ENCODE measurements at places on chromosomes 1 and 21.

GRCh38 chr1:91651243-91651642 is 150.6 kb downstream of the CDC7 start:
- no peak for DNase-seq

DNA sequence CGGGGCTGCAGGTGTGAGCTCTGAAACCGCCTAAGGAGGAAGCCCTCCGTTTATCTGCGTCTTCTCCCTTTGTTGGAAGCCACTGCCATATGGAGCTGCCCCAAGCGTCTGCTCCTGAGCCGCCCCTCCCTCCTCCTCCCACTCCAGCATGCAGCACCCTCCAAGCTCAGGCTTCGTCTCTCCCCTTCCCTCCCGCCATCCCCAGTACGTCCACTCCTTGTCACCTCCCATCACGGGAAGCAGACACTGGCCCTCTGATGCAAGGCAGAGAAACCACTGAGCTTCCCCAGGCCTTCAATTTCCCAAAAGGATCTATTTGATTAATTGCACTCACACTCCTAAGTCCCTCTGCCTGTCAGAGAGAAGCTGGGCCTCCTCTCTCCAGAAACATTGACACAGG is 52.5 kb downstream of the NFASC start:
- DNase-seq = no peak

DNA sequence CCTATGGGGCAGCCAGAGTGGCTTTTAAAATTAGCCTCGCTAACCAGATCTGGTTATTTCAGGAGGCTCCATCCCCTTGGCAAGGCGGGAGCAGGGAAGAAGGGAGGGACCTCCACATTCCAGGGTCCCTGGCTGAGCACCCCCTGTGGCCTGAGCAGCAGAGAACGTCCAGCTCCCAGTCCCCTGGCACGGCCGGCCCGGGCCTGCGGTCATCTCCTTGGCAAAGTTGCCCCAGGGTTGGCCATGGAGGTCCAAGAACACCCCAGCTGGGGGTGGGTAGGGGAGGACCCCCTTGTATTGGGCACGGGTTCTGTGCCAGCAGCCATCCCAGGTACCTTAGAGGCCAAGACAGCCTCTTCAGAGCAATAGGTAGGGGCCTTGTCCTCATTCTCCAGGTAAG is 75.9 kb downstream of the RAP1GAP start:
- no peak for DNase-seq

GRCh38 chr1:38376577-38376976 is 330.0 kb upstream of the POU3F1 start:
- DNase-seq = no peak

GRCh38 chr1:86854352-86854751 is 59.6 kb downstream of the SELENOF start:
- no peak for DNase-seq

DNA sequence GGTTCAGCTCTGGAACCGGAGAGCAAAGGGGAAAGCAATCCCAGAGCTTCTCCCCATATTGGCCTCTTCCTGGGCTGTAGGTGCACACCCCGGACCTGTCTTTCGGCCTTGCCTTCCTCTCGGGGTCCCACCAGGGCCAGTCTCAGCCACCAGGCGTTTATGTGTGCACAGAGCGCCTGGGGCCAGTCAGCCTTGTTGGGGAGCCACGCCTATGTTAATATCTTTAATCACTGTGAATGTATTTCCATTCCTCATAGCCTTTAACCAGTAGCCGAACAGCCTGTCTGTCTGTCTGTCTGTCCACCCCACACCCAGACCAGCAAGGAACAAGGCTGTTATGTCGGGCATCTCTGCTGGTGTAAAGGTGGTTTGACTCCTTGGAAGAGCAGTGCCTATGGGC is 18.8 kb downstream of the KCNC4 start:
- DNase-seq = no peak

GRCh38 chr1:53065391-53065790 is 3.4 kb downstream of the PODN start:
- DNase-seq = no peak

DNA sequence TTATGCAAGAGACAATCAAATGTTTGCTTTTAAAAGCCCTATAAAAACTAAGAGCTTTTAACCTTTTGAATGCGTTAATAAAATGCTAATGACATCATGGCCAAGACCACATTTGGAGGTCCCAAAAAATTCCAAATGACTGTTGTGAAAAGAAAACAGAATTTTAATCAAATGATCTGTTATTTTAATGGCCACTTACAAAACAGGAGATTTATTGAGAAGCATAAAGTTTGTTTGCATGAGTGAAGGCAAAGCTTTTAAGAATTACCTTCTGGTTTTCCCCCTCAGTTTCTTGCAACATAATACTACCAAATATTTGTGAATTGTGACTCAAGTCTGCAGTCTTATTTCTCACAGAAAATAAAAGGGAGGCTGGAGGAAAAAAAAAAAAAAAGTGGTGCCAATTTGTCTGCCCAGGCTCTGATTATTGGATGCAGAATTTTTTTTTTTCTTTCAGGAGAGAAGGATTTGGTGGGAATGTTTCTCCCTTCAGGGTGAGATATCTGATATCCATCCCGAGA is 60.7 kb downstream of the GORAB start:
- no peak for DNase-seq

DNA sequence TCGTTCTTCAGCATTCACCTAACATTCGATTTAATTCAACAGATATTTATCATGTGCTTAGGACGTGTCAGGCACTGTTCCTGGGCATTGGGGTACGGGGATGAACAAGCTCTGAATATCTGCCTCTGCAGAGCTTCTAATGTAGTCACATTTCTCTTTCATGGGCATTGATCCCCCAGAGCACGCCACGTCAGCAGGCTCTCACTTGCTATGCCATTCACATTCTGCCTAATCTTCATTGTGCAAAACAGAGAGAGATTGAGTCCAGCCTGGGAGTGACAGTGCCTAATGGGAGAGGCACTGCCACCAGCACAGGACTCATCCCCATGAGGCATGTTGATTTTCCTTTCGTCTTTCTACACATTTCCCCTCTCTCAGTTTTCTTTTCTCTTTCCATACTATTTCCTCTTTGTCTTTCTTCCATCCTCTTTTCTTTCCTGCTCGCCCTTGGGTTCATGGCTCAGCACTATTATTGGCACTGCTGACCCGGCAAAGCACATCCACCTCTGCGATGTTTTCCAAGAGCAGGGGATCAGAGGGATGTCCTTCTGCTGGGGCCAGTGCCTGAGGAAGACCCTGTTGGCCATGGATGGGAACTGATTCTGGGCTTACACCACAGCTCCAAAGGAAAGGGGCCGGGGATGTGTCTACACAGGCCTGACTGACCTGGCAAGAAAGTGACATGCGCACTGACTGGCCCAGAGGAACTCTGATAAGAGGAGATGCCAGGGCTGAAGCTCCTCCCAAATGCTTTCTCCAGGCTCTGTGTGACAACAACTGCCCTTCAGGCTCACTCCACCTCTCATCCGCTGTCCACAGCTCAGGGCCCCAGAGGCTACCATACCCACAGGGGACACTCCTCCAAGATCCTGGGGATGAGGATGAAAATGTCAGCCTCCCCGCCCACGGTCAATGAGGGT is 195.9 kb downstream of the TOMM20 start:
- DNase-seq = no peak

DNA sequence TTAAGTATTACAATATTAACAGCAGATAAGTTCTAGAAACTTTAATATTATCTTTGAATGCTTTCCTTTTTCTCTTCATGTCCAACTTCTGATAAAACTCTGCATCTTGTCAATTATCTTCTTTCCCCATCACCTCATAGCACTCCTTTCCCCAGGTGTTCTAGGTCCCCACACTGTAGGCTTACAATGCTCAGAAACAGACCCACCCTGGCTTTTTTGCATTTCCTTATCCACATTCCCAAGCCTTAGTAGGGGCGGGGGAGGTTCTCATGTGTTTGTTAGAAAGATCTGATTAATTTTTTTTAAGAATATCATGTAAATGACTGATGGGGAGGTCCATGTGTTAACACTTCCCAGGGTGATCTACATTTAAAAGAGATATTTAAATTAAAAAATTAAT is 63.9 kb downstream of the PLPPR4 start:
- no peak for DNase-seq

- DNase-seq = no peak
Measured at GRCh38 chr1:1671365-1672119, 12.7 kb upstream of the CDK11B start.

DNA sequence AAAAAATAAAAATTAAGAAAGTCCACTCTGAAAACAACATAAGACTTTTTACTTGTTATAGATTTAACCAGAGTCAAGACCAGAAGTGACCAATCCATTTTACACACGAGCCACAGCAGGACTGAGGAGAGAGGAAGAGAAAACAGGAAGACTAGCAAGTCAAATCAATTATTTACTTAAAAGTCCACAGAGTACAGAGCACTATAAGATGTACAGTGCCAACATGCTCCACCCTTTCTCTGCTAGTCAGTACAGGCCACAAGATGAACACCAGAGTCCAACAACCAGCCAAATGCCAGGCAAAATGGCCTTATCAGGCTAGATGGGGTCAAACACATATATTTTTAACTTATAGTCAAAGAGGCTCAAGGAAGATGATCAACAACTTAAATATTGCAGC is 19.5 kb downstream of the LUZP1 start:
- DNase-seq = no peak

GRCh38 chr1:85611425-85611824 is 30.9 kb downstream of the CCN1 start:
- no peak for DNase-seq

DNA sequence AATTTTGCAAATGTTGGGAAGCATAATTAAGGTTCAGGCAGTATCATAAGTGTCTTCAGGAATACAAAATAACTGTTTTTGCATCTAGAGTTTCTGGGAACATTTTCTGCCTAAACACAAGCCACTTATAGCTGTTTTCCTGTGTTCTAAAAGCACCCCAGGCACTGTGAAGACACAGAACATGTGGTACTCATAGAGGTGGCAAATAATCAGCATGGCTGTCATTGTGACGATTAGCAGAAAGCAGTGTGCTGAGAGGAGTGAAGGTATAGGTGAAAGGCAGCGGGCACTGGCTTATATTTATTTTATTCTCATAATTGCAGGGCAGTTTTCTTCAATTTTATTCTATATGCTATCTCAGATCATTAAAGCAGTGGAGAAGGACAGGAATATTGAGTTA is 119.6 kb downstream of the LRRC53 start:
- no peak for DNase-seq

GRCh38 chr1:58773406-58773840 is 10.4 kb downstream of the JUN start:
- peak; percentile 2 for DNase-seq
